ENCODE measurements at places on chromosomes 12 and 14.

DNA sequence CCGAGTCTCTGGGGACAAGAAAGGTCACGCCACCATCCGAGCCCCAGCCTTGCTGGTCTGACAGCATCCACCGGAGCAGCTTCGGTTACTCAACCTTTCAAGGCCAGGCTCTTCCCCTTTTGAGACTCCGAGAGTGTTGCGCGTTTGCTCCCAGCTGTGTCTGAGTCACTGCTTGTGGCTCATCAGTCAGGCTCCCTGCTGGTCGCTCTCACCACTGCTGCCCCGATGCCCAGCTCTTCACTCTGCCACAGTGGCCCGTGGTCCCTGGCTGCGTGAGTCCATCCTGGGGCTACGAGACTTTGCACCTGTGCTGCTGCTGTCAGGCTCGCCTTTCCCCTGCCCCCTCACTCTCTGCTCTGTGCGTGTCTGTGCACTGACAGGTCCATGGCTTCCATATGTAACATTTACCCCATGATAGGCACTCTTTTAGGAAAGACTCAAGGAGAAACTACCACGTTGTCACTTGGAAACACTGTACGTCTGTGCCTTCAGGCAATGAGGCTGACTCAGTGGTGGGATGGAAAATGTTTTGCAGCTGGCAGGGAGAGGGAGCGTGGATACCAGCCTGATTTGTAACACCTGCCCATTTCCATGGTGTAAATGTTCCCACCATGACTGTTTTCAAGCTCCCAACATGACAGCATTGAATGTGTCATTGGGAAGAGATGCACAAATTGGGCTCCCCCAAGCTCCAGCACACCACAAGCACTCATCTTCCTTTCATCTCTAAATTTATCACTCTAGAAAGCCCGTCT lies 350.7 kb downstream of the TMEM132D start:
- no peak for DNase-seq

DNA sequence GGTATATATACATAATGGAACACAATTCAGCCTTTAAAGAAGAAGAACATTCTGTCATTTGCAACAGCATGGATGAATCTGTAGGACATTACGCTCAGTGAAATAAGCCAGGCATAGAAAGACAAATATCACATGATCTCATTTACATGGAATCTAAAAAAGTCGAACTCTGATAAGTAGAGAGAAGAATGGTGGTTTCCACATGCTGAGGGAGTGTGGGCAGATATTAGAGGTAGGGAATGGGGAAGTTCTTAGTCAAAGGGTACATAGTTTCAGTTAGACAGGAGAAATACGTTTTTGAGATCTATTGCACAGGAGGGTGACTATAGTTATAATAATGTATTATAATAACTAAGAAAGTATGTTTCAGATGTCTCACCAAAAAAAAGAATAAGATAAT lies 71.4 kb downstream of the ADAMTS20 start:
- DNase-seq = no peak

GRCh38 chr14:44507183-44507582 lies at the start of gene FSCB:
TSS of gene FSCB (minus strand) at chr14:44507283. CDS start at chr14:44506987, 296 bp downstream.
- no peak for DNase-seq

DNA sequence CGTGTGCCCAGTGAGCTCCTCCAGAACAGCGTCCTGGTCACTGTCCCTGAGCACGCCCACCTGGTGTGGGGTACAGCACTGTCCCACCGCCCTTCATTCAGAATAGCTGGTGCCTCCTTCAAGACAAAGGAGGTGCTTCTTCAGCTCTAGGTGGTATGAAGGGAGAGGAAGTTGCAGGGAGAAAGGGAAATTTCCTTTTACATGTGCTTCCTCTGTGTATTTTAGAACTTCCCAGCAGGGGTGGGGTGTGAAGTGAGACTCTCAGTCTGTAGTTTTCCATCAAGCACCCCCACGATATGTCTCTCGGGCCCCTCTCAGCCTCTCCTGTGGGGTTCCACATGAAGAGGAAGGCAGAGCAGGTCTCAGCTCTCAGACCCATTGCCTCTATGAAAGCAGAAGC lies 1.2 kb upstream of the SLC6A12 start:
- no peak for DNase-seq
